Renal cortex interstitium (tissue), 15 donors: ENCODE measurements at places on chromosomes 2 and 18.

GRCh38 chr18:76265497-76266235, 229.4 kb downstream of the ZNF516 start:
- no peak for DNase-seq

GRCh38 chr2:231370749-231371429, 24.6 kb upstream of the B3GNT7 start:
- DNase-seq = no peak

GRCh38 chr2:128376241-128377041, 57.8 kb upstream of the HS6ST1 start:
- DNase-seq = no peak

DNA sequence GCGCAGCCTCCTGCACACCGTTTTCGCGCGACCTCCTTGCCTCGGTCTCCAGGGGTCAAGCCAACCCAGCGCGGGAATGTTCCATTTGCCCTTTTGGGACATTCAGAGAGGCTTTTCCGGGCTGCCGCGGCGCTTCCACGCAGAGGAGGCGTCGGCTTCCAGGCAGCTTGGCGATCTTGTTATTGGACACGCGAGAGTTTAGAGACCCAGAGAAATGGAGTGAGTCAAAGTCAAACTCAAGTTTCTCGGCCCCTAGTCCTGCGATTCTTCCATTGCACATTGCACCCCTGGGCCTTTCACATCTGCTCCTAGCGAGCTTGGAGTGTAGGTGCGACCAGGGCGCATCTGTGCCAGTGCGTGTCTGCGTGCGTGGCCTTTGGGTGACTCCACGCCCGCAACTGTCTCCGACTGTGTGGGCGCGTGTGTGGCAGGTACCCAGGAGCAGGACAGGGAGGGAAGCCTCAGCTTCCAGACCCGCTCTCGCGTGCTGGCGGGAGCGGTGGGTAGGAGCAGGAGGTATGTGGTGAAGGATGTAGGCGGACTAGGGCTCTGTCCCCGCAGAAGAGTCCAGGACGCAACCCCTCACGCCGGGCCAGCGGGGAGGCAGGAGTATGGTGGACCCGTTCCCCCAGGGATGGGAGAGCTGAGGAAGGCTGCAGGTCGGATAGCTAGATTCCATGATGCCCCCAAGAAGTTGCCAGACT, 13.5 kb downstream of the SIX3 start:
- no peak for DNase-seq

GRCh38 chr2:126878601-126879000, 20.1 kb upstream of the TEX51 start:
- no peak for DNase-seq

DNA sequence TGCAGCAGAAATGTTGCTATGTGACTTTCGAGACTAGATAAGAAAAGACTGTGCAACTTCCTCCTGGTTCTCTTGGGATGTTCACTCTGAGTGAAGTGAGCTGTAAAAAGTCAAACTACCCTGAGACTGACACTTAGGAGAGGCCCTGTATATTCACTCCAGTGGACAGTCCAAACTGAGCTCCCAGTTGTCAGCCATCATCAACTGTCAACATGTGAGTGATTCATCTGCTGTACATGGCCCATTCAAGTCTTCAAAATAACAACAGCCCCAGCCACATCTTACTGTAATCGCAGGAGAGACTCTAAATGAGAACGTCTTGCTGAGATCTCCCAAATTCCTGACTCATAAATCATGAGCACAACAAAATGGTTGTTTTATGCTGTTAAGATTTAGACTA, 8.5 kb upstream of the UNC80 start:
- DNase-seq = no peak

GRCh38 chr2:119546447-119546767, 2.2 kb downstream of the CFAP221 start:
- DNase-seq = no peak

- no peak for DNase-seq
These were observed 334.5 kb downstream of the SMAD2 start for GRCh38 chr18:47595831-47596501.

DNA sequence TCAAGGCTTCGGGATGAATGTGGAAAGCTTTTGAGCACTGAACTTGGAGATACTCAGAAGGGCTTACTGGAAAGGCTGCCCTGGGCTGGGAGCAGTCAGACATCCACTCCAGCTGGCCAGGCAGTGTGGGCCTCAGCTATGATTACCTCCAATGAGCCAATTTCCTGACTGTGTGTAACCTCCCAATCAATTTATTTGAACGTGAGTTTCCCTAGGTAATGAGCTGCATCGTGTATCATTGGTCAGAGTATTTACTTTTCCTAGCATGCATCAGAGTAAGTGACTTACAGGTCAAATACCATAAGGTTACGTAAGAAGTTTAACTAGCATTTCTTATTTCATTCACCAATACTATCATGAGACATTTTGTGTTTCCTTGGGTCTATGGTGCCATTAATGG, 11.0 kb upstream of the CTAGE1 start:
- DNase-seq = no peak

GRCh38 chr2:147600646-147601045, 244.2 kb upstream of the ACVR2A start:
- DNase-seq = no peak

DNA sequence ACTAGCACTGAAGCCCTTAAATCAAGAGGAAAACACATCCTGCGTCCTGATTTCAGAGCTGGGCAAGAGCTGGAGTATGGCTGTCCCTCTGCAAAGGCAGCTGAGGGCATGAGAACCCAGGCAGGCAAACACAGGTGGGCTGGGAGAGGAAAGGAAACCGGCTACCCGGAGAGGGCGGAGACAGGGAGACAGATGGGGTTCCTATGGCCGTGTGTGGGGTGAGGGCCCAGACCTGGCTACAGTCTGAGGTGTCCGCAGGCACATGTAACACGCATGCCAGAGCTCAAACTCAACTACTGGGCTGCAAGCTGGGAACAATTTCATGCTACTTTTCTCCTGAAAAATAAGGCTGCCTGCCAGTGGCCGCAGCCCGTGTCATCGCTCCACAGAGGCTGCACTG, 2.7 kb downstream of the COPS9 start:
- DNase-seq = no peak

- no peak for DNase-seq
These were observed 127.2 kb downstream of the CALCRL start for GRCh38 chr2:187320846-187321245.

DNA sequence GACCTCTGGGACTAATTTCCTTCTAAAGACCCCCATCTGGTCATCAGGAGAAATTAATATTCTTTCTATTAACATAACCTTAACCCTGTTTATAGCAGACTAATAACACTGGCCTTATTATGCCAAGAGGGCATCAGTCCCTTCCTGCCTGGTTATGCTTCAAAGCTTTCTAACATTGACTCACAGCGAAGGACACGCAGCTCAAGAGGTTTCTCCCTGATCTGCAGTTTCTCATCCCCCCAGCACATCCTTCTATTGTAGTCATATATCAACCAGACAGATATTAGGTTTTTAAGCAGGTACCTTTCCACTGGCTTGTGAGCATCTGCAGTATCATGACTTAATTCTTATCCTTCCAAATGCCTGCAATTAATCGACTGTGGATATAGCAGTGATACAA, 100.0 kb upstream of the CXCR4 start:
- DNase-seq = no peak
